ENCODE measurements at places on chromosomes 13 and 19.

DNA sequence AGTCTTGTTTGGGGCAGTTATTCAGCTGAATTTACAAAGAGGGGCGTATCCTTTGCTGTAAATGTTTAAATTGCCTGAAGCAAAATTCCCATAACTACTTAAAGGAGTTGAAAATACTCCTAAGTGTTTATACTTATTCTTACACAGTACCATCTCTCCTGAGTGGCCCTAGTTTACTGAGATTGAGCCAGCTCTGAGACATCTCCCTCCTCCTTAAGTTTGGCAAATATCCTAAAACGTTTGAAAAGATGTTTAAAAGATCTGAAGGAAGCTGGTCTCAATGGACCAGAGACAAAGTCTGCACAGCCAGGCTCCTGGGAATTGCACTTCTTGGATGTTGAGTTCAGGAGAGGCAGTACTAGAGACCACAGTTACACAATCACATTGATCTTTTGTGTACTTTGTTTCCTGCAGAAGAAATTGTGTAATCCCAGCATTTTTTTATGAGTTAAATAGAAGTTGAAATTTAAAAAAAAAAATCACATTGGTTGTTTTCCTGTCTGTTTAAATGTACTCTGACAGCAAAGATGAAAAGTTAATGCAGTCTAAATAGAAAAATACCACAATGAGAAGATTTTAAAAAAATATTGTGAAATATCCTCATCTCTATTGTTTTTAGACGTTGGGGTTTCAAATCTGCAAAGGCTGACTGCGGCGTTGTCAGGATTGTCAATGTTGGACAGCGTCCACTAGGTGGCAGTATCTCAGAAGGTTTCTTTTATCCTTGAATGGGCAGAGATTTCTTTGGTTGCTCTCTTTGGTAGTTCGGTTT, 20.7 kb downstream of the TNFSF11 start:
- DNase-seq = peak; percentile 74

DNA sequence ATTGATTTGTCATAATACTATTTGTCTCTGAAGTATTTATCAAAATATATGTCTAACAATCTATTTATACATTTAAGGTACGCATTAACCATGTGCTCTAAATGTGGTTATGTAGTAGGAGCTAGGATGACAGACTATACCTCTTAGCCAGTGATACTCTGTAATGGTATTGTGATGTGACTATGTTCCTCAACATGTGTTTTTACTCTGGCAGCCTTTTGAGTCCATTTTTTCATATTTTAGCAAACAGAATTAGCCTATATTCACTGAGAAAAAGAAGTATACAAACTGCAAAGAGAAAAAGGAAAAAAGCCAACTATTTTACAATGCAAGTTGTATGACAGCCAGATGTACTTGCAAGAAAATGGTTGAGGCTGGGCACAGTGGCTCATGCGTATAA, 26.7 kb downstream of the MAB21L1 start:
- no peak for DNase-seq

- DNase-seq = no peak
Measured at GRCh38 chr13:37273836-37274235, 168.4 kb upstream of the CSNK1A1L start.

GRCh38 chr13:30510091-30510490, 44.4 kb upstream of the HMGB1 start:
- DNase-seq = no peak

DNA sequence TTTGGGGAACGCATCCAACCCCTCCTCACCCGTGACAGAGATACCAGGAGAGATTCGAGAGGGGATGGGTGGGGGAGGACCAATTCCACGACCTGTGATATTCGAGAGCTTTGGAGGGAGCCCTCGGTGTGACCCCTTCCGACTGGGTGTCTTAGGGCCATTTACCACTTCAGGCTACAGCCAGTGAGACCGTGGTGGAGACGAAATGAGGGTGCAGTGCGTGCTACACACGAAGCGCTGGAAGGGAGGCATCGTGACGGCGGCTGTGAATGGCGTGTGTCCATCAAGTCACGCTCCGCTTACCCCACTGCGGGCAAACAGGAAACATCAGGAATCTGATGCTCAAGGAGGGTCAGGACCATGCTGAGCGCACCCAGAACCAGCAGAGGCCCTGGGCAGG, 10.4 kb downstream of the CTU1 start:
- no peak for DNase-seq

DNA sequence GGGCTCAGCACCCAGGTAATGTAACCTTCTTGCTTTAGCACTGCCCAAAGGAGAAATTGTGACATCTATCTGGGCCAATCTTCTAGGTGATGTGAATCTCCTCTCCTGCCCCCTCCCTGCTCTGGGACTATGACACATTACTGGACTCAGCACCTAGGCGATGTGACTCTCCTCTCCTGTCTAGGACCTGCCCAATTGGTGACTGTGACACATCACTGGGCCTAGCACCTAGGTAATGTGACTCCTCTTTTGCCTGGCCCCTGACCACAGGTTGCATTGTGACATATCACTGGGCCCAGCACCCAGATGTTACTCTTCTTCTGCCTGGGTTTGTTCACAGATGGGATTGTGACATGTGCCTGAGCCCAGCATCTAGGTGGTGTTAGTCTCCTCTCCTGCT, 45.0 kb downstream of the ZNF85 start:
- no peak for DNase-seq

- no peak for DNase-seq
Measured at GRCh38 chr13:38899571-38899970, 91.1 kb downstream of the STOML3 start.

- peak; percentile 54 for DNase-seq
Measured at GRCh38 chr13:23020246-23020843, 160.4 kb upstream of the SGCG start.

DNA sequence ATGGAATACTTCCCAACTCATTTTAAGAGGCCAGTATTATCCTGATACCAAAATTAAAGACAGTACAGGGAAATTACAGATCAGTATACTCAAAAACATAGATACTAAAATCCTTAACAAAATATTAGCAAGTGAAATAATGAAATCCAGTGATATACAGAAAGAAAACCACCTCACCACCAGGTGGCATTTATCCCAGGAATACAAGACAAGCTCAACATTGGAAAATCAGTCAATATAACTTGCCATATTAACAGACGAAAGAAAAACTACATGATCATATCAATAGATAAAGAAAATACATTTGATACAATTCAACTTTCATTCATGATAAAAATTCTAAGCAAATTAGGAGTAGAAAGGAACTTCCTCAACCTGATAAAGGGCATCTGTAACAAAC, 6.7 kb upstream of the GNA15 start:
- DNase-seq = no peak

DNA sequence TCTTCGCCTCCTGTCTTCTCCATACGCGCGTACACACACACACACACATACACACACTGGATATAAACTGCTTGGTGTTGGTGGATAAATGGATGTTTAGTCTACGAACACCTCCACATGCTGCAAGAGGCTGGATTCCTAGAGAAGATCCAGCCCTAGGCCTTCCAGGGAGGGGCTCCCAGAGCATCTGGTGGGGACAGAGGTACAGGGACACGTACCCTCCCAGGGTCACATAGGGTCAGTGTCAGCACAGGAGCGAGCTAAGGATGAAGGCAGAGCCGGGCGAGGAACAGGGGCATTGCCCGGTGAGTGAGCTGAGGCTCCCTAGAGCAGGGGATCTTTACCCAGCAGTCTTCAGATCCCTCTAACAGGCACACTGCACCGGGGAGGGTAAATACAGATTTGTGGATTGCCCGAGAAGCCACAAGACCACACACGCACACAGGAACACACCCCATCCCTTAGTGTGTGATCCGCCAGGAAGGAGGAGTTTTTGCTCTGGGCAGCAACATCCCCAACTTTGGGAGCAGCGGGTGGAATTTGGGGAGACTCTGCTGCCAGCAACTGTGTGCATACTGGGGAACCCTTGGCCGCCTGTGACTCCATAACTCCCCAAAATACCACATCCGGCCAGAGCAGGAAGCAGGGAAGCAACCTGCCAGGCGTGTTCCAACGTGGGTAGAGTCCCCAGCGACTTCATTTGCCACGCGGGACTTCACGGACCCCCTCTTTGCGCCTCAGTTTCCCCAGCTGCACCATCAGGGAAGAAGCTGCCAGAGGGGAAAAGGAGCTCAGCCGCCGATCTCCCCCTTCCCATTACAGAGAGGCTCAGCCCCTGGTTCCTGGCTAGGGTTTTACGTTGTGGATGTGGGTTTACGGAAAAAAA, 5.8 kb upstream of the TLE2 start:
- peak; percentile 50 for DNase-seq

DNA sequence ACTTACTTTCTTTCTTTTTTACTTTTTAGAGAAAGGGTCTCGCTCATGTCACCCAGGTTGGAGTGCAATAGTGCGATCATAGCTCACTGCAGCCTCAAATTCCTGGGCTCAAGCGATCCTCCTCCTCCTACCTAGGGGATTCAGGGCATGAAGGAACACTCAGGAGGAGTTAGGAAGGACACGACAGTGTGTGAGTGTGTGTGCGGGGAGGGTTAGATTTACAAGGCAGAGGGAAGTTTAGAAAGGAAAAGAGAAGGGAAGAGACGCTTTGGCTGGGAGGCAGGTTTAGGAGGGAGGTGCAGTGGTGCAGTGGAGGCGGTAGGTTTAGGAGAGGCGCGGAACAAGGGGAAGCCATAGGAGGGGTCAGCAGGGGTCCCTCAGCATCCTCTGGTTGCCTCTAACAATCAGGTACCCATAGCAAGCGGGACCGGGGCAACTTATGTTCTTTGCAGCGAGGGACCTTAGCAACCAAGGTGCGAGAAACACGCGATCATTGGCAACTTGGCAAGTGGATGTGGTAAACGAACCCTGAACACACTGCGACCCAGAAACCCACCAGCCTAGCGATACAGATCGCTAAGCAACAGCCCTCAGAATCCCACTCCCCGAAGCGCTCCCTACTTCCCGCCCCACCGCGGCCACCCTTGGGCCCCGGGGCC, 501 bp downstream of the SIRT2 start:
- no peak for DNase-seq

DNA sequence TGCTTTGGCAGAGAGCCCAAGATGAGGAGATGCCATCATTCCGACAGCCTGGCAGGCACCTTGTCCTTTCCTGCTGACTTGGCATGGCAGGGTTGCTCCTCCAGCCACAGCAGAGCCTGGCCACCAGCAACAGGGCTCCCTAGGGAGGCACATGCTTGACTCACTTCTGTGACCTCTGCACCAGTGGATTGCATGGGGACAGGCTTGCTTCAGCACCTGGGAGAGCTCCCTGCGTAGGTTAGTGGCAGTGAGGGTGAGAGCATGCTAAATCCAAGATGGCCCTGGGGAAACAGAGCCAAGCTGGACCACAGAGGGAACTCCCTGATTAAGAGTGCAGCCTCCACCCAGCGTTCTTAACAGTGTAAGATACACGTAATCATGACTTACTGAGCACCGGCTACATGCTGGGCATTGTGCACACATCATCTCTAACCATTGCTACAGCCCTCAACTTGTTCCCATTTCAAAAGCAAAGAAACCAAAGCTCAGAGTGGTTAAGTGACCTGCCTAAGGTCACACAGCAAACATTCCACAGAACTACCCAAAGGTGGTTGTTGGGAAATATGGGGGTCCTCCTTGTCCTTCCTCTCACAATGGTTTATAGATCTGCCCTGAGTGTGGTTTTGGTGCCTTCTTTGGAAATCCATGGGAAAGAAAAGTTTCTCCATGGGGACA, 116.6 kb upstream of the UQCRFS1 start:
- DNase-seq = no peak

DNA sequence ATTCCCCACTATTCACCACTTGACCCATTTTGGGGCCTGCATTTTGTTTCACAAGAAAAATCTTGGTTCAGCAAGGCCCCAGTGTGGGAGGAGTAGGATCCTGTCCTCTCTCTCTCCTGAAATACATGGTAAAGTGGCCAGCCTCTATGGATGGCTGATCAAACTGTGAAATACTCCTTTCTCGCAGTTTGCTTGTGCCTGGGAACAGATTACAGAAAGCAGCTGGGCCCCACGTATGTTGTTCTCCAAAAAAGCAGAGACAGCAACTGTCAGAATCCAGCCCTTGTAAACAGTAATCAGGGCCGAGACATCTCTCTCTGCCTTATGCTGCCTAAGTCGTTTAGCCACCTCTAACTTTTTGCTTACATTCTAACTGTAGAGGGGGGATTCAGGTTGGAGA, 61.0 kb upstream of the RAP2A start:
- DNase-seq = no peak

- DNase-seq = no peak
Measured at GRCh38 chr19:4870025-4870700, 2.7 kb upstream of the PLIN3 start.

GRCh38 chr13:76711550-76712182, 174.5 kb downstream of the KCTD12 start:
- DNase-seq = no peak

DNA sequence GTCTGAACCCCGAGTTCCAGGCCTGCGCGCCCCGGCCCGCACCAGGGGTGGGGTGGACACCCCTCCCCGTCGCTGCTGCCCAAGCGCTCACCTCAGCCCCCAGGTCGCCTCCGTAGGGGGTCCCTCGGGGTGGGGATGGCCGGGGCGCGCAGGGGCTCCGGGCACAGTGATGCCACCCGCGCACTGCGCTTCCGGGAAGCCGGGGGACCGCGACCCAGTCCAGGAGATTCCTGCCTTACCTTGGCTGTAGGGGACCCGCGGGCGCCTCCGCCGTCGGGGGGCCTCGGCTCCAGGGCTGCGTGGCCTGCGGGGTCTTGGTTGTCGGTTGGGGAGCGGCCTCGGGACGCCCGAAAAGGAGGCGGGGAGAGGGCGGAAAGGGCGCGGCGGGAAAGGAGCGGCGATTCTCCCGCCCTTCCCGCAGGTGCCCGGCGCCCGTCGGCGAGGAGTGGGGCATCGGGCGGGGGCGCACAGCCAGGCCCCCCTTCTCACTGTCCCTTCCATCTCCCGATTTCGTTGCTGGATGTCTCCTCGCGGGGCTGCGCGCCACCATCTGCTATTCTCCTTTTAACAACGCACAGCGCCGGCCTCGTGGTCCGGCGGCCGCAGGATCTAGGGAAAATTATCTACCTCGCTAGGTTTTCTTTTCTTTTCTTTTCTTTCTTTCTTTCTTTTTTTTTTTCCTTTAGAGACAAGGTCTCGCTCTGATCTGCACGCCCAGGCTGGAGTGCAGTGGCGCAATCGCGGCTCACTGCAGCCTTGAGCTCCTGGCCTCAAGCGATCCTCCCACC, at the start of gene KEAP1:
KEAP1 (minus strand) TSS at position 355 of the 788 bp plus-strand sequence. CDS start 3,323 bp downstream, outside the sequence.
- DNase-seq = peak; percentile 49

DNA sequence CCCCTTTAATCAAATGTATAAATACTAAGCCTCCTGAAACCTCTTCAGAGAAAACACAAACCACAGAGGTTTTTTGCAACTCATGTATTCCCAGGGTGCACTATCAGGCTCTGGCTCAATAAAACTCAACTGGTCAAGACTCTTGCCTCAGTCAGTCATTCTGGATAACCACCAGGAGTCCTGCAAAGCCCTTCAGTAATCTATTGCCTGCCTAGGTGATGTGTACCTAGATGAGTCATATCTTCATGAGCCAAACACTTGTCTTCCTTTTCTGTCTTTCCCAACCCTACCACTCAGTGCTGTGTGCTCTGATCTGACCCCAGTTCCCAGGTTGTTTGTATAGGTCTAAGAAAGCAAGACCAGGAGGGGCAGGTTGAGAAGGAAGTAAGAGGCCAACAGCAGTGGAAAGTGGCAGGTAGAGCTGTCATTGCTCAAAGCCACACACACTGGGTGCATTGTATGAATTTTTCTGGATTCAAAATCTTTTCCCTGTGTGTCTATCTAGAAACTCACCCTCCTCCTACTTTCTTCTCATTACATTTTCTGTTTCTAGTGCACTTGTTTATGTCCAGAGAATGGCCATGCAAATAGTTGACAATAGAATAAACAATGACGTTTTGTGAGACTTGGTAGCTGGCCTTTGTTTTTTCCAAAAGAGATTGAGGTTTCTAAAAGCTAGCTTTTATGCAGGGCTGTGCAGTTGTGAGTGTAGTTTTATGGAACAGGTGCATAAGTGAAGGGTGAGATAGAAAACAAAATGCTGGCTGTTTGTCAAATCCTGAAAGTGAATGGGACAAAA, 48.1 kb downstream of the PSG1 start:
- DNase-seq = no peak
